Stimulated activated CD4-positive, alpha-beta T cell treated with anti-CD3 and anti-CD28 coated beads, Interleukin-1b, Interleukin-23, amount 100 ng/mL, for 1 hour (primary cell): ENCODE measurements at places on chromosomes 4 and X.

- DNase-seq: no peak
Measured at GRCh38 chrX:129876771-129877305, 29.1 kb upstream of the UTP14A start.

DNA sequence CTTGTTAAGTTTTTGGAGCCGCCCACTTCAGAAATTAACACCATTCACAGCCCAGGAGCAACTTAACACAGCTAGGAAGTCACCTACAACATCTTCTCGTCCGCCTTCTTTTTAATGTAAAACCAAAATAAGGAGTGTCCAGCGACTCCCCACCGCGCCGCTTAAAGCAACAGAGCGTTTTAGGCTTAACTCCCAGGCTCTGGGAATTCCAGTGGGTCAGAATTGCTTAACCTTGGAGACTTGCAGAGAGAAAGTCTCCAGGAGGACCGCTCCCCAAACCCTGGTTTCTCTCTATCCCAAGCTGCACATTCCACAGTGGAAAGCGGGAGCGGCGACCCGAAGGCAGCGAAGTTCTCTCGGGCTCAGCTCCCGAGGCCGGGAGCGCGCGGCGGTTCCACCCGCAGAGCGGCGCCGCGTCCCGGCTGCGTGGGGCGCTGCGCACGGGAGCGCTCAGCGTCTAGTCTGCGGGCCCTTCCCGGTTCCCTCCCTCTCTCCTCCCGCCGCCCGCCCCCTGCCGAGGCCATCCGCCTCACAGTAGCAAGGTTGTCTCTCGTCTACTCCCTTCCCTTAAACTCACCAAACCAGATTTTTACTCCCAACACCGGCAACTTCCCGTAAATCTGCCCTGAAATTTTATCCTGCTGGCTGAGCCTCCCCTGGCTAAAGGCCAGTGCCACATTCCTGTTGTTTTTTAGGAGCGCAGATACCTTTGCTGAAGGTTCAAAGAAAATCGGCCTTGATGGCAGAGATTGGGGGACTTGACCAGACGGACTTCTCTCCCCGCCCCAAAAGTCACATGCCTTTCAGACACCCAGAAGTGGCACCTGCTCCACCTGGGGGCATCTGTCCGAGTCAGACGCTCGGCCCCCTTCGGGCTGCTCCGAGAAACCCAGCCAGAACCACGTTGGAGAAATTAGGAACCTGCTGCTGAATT is at the start of gene RBM47:
Gene RBM47, minus strand, starts transcription at position 464 of the 934 bp plus-strand sequence. CDS start 190,971 bp downstream, outside the sequence.
- no peak for DNase-seq

DNA sequence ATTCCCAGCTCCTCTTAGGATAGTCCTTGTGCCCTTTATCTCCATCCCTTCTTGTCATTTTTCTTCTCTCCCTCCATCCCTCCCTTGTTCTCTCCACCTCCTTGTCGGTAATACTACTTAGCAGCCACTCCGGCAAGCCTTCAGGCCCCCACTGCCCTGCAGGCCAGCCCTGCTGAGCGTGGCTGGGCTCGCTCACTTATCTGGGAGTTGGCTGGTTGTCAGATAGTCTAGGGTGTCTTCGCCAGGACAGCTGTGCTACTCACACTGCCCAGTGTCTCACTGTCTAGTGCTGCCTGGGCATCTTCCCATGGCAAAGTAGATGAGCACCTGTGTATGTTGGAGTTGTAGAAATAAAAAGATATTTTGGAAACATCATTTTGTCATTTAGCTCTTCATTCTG is 75.0 kb downstream of the STK32B start:
- no peak for DNase-seq

- DNase-seq: no peak
Measured at GRCh38 chr4:113832803-113833202, 71.3 kb upstream of the CAMK2D start.

- DNase-seq: no peak
Measured at GRCh38 chr4:121900132-121900983, 30.1 kb upstream of the BBS7 start.

DNA sequence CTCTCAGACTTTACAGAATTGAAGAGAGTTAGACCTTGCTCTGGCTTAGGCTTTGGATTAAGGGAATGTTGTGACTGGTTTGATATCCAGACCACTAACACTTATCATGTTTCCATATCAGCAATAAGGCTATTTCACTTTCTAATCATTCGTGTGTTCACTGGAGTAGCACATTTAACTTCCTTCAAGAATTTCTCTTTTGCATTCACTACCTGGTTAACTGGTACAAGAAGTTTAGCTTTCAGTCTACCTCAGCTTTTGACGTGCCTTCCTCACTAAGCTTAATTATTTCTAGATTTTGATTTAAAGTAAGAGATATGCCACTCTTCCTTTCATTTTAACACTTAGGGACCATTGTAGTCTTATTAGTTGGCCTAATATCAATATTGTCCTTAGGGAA is 62.6 kb downstream of the CASP6 start:
- DNase-seq: no peak

DNA sequence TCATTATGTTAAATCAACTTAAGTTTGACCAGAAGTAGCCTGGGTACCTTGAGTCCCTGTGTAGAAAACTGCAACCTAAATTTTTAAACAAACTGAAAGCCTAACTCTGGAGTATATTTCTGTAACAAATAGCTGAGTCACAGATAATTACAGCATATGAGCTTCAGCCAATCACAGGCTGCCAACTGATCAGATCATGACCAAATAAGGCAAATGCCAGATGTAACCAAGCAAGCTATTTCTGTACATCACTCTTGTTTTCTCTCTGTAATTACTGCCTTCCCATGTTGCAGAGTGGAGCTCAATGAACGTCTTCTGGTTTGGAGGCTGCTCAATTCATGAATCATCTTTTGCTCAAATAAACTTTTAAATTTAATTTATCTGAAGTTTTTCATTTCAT is 980.9 kb upstream of the DIAPH2 start:
- no peak for DNase-seq

DNA sequence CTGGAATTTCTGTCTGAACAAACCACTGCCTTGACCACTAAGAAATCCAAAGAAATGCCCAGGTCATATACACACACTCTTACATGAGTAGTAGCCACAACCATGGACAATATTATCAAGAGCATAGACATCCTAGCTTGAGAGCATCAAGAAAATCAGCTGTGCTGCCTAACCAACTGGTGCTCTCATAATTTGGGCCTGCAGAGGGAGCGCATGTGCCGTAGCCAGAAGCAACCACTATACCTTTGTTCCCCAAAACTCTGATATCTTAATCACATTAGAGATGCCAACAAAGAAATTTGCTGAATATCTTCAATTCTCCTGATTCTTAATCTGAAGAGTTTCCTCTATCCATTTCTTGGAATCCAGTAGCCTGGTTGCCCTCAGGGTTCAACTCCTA is 163.6 kb downstream of the ZNF674 start:
- peak; percentile 4 for DNase-seq

- DNase-seq: no peak
Measured at GRCh38 chrX:150257353-150258175, 105.6 kb upstream of the MAMLD1 start.

DNA sequence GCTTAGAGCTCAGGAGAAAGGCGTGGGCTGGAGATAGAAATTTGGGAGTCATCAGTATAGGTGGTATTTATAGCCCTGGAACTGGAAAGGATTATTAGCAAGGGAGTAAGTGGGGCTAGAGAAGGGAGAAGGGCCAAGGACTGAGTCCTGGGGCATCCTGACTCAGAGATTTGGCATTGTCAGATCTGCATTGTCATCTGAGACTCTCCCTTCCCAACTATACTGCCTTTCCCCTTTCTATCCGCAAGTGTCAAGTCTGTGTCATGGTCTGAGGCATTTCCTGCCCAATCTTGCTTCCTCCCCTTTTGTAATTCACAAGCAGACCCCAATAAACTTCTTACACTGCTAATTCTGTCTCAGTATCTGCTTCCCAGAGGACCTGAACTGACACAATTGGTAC is 24.4 kb upstream of the SLC25A43 start:
- DNase-seq: no peak

- DNase-seq: no peak
Measured at GRCh38 chr4:105057370-105058105, 89.1 kb upstream of the TET2 start.

DNA sequence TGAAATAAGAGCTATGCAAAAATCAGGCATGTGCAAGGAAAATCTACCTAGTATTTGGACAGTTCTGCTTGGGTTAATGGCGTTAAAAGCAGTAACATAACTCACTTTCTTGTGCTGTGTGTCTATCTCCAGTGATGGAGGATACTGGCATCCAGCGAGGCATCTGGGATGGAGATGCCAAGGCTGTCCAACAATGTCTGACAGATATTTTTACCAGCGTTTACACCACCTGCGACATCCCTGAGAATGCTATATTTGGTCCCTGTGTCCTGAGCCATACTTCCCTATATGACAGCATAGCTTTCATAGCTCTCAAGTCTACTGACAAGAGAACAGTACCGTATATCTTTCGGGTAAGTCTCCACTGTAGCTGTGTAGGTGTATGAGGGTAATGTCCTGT is 2.6 kb downstream of the PRDM8 start:
- no peak for DNase-seq

DNA sequence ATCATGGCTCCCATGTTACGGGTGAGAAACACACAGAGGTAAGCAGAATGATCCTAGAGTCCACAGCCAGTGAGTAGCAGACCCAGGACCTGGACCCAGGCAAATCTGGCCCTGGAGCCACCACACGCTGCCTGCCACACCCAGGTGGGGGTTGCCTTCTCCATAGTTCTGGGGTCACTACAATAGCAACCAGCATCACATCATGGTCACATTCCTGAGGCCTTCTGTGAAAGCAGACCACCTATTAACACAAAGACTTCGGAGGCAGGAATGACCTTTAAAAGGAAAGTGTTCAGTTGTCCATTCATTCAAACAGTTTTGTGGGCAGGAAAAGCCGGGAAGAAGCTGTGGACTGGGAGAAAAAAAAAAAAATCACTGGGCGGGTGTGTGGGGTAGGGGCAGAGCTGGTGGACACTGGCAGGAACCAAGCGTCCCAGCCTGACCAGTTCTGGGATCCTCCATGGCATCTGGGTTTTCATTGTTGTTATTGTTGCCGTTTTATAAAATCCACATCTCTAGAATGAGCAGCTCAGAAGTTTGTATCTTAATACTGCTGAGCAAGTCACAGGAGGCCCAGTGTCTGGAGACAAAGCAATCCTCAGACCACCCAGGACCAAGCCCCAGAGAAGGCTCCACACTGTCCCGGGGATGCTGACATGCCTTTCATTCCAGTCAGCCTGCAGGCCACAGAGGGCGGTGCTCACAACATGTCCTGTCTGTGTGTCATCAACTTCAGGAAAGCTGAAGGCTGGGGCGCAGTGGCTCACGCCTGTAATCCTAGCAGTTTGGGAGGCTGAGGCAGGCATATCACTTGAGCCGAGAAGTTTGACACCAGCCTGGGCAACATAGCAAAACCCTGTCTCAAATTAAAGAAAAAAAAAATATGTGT is 67.0 kb downstream of the SEL1L3 start:
- DNase-seq: no peak

GRCh38 chr4:173195109-173195508 is 26.5 kb downstream of the GALNT7 start:
- no peak for DNase-seq

GRCh38 chr4:139955600-139955999 is 198.4 kb downstream of the MAML3 start:
- DNase-seq: no peak

DNA sequence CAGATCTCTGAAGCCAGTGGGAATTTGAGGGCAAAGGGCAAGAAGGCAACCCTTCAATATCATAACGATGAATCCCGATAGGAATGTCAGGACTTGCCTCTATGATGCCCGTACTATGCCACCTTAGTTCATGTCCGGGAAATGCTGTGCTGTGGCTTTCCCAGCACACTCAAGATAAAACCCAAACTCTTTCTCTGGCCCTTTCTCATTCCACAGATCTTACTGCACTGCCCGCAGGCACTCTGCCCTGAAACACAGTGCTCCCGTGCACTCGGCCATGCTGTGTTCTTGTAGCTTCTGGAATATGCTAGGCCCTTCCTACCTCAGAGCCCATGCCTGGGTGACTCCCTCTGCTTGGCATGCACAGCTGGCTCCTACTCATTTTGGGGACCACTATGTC is 26.3 kb downstream of the SORCS2 start:
- no peak for DNase-seq

DNA sequence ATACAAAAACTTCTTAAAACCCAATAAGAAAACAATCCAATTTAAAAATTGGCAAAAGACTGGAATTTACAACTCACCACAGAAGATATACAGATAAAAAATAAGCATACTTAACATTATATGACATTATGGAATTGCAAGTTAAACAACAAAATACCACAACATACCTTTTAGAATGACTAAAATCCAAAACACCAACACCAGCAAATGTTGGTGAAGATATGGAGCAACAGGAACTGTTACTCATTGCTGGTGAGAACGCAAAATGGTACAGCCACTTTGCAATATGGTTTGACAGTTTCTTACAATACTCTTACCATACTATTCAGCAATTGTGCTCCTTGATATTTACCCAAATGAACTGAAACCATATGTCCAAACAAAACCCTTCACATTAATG is 112.4 kb downstream of the ADGRL3 start:
- DNase-seq: no peak

DNA sequence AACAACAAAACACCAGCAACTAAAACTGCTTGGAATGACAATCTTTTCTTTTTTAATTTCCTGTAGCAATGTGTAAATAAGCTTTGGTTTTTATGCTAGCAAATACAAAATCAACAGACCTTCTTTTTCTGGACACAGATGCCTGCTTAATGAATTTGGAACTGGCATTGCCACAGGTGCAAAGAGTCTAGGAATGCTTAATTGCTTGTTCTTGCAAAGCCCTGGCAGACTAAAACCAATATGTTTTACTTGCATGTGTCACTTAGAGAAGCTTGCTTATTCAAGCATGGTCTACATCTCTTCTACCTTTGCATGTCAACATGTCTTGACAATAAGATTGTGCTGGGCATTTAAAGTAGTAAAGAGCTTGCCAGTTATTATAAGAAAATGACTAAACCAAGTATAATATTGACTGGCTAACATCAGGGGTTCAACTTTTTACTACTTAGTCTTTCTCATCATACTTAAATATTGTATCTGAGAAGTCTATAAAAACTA is 656.7 kb upstream of the NDST4 start:
- no peak for DNase-seq

- DNase-seq: peak; percentile 27
Measured at GRCh38 chr4:168153596-168154440, 61.5 kb downstream of the ANXA10 start.
